ENCODE measurements at places on chromosomes 13 and 19.

- no peak for DNase-seq
Observed at GRCh38 chr19:16585094-16585801, 13.0 kb upstream of the SLC35E1 start.

DNA sequence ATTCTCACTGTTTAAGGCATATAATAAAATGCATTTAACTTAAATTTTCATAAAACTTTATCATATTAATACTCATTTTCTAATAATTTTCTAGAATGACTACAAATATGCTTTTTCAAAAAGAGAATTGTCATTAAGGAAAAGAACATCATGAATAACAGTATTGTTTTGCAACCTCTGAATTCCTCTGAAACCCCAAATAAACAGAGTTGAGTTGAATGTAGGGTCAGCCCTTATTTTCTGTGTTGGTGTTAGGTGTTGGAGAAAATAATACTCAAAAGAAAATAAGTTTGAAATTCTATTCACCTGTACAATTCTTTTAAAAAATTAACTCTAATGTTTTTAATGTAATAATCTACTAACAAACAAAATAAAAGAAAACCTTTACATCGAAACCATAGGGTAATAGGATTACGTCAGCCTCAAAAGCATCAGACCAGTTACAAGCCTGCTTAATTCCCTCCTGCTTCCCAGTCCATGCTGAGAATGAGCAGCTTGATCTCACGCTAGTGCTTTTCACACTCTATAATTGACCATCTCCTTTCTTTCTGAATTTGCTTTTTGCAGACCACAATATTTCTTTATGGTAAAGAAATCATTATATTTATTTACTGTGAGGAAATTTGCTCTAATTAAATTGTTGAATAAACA is 160.9 kb downstream of the PCDH9 start:
- DNase-seq = no peak

- DNase-seq = no peak
Observed at GRCh38 chr19:33664744-33665143, 43.0 kb downstream of the CHST8 start.

DNA sequence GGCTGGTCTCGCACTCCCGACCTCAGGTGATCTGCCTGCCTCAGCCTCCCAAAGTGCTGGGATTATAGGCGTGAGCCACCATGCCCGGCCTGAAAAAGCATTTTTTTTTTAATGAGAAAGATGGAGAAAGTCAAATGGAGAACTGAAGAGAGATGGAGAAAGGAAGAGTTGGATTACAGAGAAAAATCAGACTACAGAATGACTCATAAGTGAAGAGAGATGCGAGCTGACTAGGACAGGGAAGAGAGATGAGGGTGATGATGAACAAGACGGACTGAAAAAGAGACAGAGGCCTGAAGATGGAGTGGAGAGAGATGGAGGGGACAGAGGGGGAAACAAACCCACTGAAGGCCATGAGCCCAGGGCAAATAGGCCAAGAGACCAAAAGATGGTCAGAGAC is 1.5 kb downstream of the DHX34 start:
- no peak for DNase-seq

DNA sequence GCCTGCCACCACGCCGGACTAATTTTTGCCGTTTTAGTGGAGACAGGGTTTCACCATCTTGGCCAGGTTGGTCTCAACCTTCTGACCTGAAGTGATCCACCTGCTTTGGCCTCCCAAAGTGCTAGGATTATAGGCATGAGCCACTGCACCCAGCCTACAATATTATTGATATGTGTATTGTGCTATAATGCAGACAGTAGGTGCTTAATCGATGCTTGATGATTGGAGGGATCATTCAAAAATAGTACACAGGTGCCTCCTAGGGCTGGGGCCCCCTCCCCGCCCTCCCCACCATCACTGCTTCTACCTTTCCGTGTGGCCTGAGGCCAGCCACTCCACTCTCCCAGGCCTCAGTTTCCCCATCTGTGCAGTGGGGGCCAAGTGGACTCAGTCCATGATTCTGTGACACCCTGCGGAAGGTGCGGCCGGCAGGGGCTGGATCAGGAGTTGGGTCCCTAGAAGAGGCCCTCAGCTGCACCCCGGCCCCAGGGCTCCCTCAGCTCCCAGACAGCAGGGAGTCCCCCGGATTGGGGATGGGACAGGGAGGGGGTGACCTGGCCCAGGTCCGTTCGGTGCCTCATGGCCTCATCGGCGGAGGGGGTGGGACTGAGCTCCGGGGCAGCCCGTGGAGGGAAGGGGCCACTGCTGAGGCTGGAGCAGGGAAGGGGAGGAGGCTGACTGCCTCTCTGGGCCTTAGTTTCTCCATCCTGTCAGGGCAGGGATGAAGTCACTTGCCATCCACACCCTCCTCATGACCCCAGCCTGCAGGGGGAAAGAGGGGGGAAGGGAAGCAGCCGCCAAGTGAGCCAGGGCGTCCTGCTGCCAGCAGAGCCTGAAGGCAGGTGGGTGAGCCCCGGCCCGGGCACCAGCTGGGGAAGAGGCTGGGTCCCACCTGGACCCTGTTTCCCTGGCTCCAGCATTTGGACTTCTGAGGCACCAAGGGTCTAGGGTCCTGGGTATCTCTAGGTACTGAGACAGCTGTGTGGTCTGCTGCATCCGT is 1.2 kb downstream of the ADAMTSL5 start:
- no peak for DNase-seq

DNA sequence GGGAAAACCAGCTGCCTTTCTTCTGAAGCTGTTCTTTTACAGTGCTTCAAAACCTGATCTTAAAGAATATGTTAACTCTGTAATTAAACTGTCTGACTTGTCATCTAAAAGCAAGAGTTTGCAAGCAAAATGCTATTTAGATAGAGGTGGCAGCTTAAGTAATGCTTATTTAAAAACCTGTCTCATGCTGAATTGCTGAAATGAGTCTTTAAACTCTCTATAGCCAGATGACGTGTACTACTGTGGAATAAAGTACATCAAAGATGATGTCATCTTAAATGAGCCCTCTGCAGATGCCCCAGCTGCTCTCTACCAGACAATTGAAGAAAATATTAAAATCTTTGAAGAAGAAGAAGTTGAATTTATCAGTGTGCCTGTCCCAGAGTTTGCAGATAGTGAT is 22.9 kb downstream of the ITM2B start:
- no peak for DNase-seq

GRCh38 chr19:932648-933552 is 7.1 kb downstream of the ARID3A start:
- no peak for DNase-seq

DNA sequence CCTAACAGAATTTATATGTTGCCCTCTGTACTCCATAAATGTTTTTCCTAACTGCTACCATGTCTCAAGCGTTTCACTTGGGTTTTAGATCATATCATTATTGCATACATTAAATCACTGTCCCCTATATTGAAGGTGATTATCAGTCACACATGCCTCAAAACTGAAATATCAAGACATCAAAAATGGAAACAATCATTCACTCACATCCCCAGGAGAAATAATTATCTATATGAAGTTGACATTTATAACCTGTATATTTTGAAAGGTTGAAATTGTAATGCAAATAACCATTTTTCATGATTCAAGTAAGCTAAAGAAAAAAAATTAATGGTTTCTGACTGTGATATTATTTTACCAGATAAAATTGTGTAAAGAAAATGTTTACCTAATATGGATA is 1695.0 kb downstream of the SLITRK1 start:
- no peak for DNase-seq

DNA sequence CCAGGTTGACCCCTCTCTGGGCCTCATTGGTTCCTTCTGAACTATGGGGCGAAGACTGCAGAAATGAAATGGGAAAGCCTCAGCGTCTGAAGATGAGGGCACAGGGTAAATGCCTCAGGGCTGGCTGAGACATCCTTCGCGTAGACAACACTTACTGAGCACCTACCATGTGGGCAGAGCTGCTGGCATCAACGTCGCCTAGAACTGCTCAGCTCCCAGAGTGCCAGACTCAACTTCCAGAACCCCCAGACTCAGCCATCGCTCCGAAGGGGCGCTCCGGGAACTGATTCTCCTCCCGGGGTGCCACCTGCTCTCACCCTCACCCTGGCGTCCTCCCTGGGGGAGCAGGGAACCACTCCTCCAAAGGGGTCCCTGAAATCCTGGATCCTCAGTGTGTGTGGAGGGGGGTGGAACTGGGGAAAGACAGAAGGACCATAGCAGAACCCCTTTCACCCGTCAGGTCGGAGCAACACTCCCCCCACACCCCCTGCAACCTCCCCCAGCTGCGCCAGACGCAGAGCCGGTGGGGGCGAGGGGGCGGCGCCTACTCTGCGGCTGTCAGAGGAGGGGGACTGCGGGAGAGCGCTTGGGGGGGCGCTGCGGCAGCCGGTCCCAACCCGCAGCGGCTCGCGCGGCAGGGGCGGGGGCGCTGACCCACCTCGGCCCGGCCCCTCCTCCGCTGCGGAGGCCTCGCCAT is 8.2 kb upstream of the NFIC start:
- no peak for DNase-seq

- DNase-seq = no peak
Observed at GRCh38 chr19:737591-738093, 13.3 kb upstream of the MISP start.

DNA sequence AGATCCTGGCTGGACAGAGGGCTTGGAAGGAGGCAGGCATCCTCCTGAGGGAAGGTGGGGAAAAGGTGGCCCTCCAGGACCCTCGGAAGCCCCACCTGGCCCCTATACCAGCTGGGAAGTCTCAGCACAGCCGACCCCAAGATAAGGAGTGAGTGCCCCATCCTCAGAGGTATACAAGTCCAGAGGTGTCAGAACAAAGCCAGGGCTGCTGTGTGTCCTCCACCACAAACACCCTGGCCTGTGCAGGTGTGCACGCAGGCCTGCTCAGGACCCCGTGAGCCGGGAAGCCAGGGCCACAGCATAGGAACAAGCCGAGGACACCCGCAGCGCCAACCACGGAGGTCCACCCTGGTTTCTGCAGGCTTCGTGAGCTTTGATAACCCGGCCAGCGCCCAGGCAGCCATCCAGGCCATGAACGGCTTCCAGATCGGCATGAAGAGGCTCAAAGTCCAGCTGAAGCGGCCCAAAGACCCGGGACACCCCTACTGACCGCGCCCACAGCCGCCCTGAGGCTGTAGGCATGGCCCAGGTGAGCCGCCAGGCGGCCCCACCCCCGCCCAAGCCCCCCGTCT is 68.6 kb downstream of the CELF5 start:
- DNase-seq = no peak

DNA sequence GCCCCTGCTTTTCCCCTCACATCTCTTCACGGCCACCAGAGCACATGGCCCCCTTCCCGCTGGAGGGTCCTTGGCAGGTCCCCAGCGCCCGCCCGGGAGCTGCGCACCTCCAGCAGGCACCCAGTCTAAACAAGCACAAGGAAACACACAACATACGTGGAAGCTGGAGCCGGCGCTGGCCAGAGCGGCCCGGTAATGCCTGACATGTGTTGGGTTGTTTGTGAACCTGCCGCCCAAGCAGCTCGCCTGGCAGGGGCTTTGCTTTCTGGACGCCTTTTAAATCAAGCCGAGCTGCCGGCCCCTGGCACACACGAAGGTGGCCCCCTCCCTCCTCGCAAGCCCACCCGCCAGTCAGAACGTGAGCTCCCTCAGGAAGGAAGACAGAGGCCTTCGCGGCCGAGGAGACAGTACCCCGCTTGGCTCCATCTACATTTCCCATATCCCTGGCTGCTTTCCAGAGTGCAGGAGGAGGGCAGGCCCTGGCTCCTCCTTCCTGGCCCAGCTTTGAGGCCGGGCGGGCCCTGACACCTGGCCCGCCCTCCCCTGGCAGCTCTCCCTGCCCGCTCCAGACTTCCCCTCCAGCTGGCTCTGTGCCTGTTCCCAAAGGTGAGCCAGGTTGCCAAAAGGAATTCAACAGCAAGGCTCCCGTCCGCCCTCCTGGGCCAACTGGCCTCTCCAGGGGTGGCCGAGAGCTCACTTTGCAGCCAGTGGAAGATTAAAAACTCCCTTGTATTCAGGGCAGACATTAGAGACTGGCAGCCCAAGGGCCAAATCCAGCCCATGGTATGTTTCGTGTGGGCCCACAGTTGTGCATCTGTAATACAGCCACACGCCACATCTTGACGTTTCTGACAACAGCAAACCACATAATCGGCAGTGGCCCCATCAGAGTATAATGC is 28.7 kb downstream of the COMP start:
- DNase-seq = no peak

GRCh38 chr13:30905932-30906383 is at the start of gene MEDAG:
MEDAG (plus strand) TSS chr13:30906271; CDS start chr13:30906516, 245 bp downstream.
- DNase-seq = peak; percentile 92

DNA sequence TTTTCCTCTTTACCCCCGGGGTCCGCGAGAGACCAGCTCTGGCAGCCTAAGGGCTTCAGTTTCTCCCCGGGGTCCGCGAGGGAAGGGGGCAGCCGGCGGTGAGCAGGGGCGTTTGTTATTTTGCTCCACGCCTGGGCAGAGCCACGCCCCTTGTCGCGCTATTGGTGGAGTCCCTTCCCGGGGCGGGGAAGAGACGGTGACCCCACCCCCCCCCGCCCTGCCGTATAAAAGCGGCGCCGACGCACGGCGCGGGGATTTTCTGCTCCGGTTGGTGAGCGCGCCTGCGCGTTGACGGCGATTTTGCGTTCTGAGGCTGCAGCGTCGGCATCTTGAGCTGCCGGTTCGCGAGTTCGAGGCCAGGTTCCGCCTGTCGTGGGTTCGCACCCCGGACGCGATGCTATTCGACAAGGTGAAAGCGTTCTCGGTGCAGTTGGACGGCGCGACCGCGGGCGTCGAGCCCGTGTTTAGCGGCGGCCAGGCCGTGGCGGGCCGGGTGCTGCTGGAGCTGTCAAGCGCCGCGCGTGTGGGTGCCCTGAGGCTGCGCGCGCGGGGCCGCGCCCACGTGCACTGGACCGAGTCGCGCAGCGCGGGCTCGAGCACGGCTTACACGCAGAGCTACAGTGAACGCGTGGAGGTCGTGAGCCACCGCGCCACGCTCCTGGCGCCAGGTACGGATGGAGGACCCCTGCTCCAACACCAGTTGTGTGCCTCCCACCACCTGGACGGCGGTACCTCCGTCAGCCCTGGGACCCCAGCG is at the start of gene ARRDC2:
TSS of gene ARRDC2 (plus strand) at position 254 of the 757 bp plus-strand sequence. CDS start at position 395, 141 bp downstream.
- DNase-seq = peak; percentile 76

DNA sequence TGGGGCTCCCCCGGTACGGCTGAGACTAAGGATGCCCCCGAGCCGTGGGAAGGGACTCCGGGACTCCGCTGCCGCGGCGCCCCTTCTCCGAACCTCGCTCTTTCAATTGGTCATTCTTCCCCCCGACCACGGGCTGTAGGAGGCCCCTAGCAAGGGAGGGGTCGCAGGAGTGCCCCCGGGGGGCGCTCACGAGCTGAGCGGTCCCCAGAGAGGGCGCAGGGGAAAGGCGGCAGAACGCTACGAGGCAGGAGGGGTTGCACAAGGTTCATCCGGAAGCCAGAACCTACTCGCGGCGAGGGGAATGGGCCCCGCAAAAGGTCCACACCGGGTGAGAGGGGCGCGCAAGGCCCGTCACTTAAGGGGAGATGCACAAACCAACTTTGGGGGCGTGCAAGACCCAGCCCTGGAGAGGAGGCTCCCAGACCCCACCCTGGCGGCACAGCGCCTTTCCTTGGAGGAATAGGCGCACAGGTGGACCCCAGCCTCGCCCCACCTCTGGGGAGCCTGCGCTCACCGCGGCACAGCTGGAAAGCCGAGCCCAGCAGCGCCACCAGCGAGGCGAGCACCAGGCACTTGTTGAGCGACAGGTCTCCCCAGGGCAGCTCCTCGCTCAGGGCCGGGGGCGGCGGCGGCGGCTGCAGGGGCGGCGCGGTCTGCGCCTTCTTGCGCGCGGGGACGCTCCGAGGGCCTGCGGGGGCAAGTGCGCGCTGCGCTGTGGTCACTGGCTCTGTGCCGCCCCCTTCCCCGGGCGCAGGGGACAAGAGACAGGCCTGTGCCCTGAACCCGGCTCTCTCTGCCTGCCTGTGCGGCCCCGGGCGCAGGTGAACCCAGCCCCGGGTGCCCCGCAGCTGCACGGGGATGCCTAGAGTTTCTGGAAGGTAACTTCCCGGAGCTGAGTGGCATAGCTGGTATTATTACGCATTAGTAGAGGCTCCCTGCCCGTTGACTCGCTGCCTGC is 2.8 kb downstream of the JSRP1 start:
- DNase-seq = no peak
